ENCODE measurements at places on chromosomes 13 and 19.

DNA sequence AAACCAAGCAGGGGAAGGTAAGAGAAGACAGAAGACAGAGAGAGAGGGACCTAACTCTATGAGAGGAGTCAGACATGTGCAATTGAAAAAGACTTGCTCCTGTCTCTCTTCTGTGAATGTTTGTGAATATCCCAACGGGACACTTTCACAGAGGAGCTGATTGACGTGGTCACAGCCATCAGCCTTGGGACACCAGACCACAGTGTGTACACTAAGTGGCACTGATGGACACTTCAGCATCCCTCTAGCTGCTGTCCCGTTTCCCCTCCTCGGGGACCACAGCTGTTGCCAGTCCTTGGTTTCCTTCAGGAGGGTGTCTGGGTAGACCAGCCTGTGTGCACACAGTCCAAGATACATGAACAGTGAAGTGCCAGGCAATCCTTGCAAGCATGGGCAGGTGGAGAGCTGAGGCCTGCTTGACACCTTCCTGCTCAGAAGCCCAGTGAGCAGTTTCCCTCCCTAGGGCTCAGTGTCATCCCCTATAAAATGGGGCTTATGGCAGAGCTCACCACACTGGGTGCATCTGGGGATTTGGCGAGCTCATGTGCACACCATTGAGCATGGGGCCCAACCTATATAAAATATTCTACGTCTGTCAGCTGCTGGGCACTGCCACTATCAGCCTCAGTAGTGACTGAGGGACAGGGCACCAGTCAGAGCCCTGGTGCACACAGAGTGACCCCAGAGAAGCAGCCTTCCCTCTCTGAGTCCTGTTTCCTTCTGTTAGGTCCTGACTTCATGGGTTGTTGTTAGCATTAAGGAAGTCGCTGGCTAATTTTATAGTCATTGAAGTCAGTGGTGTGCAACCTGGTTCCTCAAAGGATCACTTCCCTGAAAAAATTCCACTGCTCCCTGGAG lies 4.3 kb upstream of the USF2 start:
- no peak for DNase-seq

- peak; percentile 44 for DNase-seq
Measured at GRCh38 chr13:23599083-23599925, 29.1 kb downstream of the TNFRSF19 start.

GRCh38 chr13:23992781-23993679 lies 95.7 kb upstream of the C1QTNF9B start:
- DNase-seq = no peak

GRCh38 chr13:35649162-35649561 lies 172.7 kb upstream of the MAB21L1 start:
- no peak for DNase-seq

DNA sequence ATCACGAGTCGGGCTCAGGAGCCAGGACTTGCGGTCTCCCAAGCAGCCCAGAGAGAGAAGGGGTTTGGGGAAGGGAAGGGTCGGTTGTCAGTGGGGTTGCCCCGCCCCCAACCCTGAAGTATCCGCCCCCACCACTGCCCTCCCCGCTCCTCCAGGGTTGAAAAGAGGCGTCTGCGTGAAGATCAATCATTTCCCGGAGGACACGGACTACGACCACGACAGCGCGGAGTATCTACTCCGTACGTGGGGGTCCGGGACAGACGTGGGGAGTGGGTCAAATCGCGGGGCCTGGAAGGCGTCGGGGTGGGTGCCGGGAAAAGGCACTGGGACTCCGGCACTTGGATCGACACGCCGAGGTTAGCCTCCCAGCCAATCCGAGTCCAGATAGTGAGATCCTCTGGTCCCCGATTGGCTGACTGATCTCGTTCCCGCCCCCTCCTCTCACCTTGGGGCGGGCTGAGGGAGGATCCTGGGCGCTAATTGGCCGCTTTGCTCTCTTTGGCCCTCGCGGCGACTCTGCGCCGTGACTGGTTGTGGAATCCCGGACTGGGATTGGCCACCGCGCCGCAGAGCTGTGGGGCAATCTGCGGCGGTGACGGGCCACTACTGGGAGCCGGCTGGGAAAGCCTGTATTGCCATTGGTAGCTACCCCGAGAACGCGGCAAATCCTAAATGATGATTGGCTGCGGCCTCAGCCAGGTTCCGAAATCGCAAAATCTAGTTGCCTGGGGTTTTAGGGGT lies 13.3 kb upstream of the CACNG6 start:
- DNase-seq = peak; percentile 32

DNA sequence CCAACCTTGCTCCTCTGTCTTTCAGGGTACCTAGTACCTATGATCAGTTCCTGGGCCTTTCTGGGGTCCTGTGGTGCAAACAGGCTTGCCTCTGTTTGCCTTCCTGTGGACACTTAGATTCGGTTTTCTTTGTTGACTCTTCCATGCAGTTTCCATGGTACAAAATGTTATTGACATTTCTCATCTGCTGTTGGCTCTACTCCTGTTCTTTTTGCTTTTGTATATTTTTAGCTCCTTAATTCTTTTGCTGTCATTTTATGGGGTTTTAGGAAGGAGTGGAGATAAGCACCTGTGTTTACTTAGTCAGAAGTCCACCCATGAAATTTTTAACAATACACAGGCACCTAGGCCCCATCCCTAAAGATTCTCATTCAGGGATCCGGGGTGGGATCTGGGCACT lies 20.5 kb upstream of the CNMD start:
- no peak for DNase-seq

DNA sequence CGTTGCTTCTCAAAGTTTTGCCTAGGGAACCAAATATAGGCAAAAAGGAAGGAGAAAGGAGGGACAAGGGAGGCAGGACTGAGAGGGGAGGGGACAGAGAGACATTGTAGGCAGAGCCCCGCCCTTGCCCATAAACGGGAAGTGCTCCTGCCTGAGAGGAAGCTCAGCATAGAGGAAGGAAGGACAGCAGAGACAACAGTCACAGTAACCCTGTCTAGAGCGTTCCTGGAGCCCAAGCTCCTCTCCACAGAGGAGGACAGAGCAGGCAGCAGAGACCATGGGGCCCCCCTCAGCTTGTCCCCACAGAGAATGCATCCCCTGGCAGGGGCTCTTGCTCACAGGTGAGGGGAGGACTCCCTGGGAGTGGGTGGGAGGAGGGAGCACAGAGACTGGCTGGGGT lies at the start of gene CEACAM21:
Gene CEACAM21, plus strand, starts transcription at position 169 of the 400 bp plus-strand sequence. Its CDS starts 109 bp downstream, at position 278.
- DNase-seq = no peak

GRCh38 chr13:44011036-44011435 lies 131.3 kb downstream of the LACC1 start:
- no peak for DNase-seq

GRCh38 chr19:10417541-10418234 lies 2.6 kb upstream of the PDE4A start:
- DNase-seq = no peak
